ENCODE measurements at places on chromosomes 4 and X.

DNA sequence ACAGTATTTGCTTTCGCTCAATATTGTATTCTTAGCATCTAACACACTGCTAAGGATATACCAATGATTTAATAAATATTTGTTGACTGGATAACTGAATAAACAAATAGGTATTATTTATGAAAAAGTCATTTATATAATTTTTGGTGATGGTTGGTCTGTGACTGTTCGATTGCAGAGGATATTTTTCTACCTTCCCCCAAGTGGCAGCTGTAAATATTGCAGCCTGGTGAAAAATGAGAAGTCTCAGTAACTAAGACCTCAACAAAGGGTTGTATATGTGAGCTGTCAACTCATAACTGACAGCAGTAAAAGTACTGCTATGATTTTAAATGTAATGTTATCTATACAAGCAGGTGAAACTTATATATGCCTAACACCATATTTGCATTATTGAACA is 36.0 kb downstream of the HTR2C start:
- DNase-seq: no peak

GRCh38 chr4:66000510-66001117 is 330.3 kb upstream of the EPHA5 start:
- DNase-seq: no peak

DNA sequence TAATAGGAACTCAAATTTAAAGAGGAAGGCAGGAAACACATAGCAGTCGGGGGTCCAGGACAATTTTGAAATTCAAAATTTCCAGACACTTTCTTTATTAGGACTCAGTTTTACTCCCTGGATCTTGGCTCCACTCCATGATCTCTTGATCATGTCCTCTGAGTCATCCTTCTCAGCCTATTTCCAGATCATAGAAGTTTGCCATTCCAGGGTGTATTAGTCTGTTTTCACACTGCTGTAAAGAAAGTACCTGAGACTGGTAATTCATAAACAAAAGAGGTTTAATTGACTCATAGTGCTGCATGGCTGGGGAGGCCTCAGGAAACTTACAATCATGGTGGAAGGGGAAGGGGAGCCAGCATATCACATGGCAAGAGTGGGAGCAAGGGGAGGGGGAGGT is 564.7 kb upstream of the ACTRT1 start:
- no peak for DNase-seq

GRCh38 chr4:145154573-145154972 is 25.8 kb downstream of the OTUD4 start:
- no peak for DNase-seq

DNA sequence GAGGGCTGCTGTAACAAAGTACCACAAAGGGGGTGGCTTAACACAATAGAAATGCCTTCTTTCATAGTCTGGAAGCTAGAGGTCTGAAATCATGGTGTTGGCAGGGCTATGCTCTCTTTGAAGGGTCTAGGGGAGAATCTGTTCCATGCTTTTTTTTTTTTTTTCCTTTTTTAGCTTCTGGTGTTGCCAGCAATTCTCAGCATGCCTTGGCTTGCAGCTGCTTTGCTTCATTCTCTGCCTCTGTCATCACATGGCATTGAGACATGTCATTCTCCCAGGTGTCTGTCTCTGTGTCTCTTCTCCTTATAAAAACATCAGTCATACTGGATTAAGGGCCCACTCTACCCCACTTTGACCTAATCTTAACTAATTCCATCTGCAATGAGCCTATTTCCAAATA is 78.6 kb upstream of the BOD1L1 start:
- DNase-seq: no peak

- DNase-seq: no peak
These were observed 108.6 kb downstream of the PALLD start for GRCh38 chr4:168605411-168605810.

GRCh38 chr4:13615161-13615560 is 12.4 kb downstream of the BOD1L1 start:
- DNase-seq: no peak

- DNase-seq: no peak
These were observed 151.5 kb downstream of the CORIN start for GRCh38 chr4:47686294-47686872.

- DNase-seq: no peak
These were observed 17.5 kb upstream of the C4orf36 start for GRCh38 chr4:86909546-86910295.

DNA sequence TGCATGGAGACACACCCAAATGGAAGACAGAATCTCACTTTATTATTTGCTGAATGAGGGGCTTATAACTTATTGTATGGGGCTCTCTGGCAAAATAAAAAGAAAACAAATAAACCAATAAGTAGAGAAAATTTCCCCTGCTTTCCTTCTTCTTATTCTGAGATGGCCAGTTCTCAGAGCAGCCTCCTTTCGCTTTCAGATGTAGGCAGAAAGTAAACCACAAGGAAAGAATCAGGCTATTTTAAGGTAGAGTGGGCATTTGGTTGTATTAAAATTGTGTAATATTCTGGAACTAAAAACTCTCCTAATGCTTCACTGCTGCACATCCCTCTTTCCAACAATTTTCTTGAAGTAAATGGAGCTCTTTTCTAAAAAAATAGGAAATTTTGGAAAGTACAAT is 241.8 kb downstream of the GALNTL6 start:
- DNase-seq: no peak

DNA sequence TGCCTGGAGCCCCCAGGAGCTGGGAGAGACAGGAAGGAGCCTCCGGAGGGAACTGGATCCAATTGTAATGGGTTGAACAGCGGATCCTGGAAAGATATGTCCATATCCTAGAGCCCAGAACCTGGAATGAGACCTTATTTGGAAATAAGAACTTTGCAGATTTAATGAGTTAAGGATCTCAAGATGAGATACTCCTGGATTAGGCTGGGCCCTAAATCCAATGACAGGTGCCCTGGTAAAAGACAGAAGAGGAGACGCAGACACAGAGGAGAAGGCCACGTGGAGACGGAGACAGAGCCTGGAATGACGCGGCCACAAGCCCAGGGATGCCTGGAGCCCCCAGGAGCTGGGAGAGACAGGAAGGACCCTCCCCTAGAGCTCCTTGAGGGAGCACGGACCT is 34.1 kb downstream of the P2RY8 start:
- DNase-seq: no peak

- DNase-seq: no peak
These were observed 245.9 kb downstream of the IDS start for GRCh38 chrX:149259241-149259640.

DNA sequence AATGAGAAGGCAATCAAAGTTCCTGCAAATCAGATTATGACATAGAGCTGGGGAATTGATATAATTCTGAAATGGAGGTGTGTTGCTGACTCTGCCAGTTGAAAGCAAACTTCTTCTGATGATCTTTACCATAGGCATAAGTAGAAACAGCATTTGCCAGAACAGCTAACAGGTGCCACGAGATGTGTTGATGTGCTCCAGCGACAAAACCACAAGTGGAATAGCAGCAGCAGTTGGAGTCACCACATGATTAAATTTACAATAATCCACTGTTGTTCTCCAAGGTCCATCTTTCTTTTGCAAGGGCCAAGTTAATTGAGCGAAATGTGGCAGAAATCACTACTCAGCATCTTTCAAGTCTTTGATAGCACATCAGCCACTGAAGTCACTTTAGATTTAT is 3.7 kb upstream of the OSTC start:
- no peak for DNase-seq

DNA sequence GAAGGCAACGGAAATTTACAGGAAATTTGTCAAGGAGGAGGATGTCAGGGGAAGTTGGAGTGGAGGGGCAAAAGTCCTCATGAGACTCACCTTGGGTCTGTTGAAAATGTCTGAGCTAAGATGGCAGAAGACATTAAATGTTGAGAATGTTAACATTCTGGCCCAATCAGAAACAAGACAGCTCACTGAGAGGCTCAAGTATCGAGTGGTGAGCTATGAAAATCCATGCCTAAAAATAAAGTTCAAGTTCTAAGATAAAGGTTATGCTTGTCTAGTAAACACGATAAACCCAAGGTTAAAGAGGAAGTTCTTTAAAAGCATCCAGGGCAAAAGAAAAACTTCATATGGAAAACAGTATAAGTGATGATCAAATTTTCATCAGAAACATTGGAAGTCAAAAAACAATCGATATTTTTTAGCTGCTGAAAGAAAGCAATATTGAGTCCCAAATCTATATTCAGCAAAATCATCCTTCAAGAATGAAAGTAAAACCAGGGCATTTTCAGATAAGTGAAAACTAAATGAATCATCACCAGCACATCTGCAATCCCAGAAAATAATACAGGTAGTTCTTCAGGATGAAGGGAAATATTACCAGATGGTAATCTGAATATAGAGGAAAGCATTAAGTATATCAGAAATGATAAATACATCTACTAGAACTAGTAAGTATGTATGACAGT is 462.4 kb downstream of the TLL1 start:
- DNase-seq: no peak

Measured in right renal pelvis (tissue), 4 donors.